IMR-90 (cell line): ENCODE measurements at places on chromosomes 16 and 17. TPM values are rescaled to one million over a fixed set of nuclear protein-coding genes. Genes with fewer than 3 reads are reported as not detected.

GRCh38 chr16:53282975-53283946 is 151.0 kb upstream of the RBL2 start:
- no peaks in the 10 kb centered on the region for H3K27me3 ChIP-seq
- peaks cover 28% of the 10 kb centered on the region for H3K36me3 ChIP-seq
- peak; percentile 49 for DNase-seq
- H3K4me3 ChIP-seq, result no peak overlapping the region
- H3K4me1 ChIP-seq, result no peaks in the 10 kb centered on the region
- no peak overlapping the region for H3K27ac ChIP-seq

GRCh38 chr17:28572259-28573039 is 1.1 kb upstream of the PIGS start:
- DNase-seq, result no peak
- peaks cover 13% of the 10 kb centered on the region; the same call in 1 of the 2 replicates for H3K36me3 ChIP-seq
- no peaks in the 10 kb centered on the region for H3K27me3 ChIP-seq
- peaks cover 6% of the 10 kb centered on the region; the same call in 1 of the 2 replicates for H3K4me1 ChIP-seq
- H3K27ac ChIP-seq, result no peak overlapping the region

DNA sequence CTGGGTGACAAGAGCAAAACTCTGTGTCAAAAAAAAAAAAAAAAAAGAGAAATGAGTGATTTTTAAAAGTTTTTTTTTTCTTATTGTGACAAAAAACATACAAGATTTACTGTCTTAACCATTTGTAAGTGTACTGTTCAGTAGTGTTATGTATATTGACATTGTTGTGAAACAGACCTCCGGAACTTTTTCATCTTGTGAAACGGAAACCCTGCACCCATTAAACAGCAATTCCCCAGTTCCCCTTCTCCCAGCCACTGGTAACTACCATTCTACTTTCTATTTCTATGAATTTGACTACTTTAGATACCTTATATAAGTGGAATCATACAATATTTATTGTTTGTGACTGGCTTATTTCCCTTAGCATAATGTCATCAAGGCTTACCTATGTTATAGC is 18.7 kb downstream of the DUS2 start:
- H3K27ac ChIP-seq, result no peak overlapping the region
- H3K4me3 ChIP-seq, result no peak overlapping the region
- H3K4me1 ChIP-seq, result no peaks in the 10 kb centered on the region
- H3K36me3 ChIP-seq, result peaks cover 11% of the 10 kb centered on the region
- H3K27me3 ChIP-seq, result no peaks in the 10 kb centered on the region
- DNase-seq, result no peak

GRCh38 chr17:13787636-13788035 is 185.9 kb upstream of the HS3ST3A1 start:
- no peaks in the 10 kb centered on the region for H3K36me3 ChIP-seq
- no peak overlapping the region for H3K27ac ChIP-seq
- H3K4me3 ChIP-seq, result no peak overlapping the region
- H3K27me3 ChIP-seq, result peaks cover 2% of the 10 kb centered on the region; the same call in 1 of the 2 replicates
- no peak for DNase-seq

DNA sequence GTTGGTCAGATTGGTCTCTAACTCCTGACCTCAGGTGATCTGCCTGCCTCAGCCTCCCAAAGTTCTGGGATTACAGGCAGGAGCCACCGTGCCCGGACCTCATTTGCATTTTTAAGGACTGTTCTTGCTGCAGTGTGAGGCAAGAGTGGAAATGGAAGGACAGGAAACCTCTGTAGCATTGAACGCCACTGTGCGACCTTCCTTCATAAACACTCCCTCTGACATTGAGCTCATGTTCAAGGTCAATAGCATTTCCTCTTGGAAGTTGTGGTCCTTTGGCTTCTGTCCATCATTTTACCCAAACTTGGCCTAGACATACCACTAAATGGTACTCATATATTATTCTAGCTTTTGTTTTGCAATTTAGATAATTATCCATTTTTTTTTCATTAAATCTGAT is 32.8 kb upstream of the ABCA8 start:
- no peak for DNase-seq
- no peak overlapping the region for H3K4me3 ChIP-seq
- H3K27ac ChIP-seq, result no peak overlapping the region
- no peaks in the 10 kb centered on the region for H3K36me3 ChIP-seq

- H3K36me3 ChIP-seq, result no peaks in the 10 kb centered on the region
- no peak overlapping the region for H3K27ac ChIP-seq
- no peaks in the 10 kb centered on the region for H3K27me3 ChIP-seq
- no peaks in the 10 kb centered on the region for H3K4me1 ChIP-seq
Measured at GRCh38 chr17:51435641-51436091, 175.3 kb downstream of the UTP18 start.

DNA sequence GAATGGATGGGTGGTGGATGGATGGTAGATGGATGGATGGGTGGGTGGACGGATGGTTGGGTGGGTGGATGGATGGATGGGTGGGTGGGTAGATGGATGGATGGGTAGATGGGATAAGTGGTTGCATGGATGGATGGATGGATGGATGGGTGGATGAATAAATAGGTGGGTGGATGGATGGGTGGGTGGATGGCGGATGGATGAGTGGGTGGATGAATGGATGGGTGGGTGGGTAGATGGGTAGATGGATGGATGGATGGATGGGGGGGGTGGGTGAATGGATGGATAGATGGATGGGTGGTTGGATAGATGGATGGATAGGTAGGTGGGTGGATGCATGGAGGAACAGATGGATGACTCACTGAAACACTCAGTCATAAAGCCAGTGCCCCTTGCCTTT is 51.0 kb upstream of the FASN start:
- no peak overlapping the region for H3K4me3 ChIP-seq
- H3K27me3 ChIP-seq, result no peaks in the 10 kb centered on the region
- DNase-seq, result no peak
- 0 out of 2 replicates have a peak, but pooled peaks cover 3% of the 10 kb centered on the region for H3K36me3 ChIP-seq
- H3K27ac ChIP-seq, result no peak overlapping the region
- H3K4me1 ChIP-seq, result no peaks in the 10 kb centered on the region

GRCh38 chr16:72952404-72952803 is 95.5 kb downstream of the ZFHX3 start:
- DNase-seq, result no peak
- H3K27ac ChIP-seq, result 0 out of 2 replicates have a peak overlapping the region, but pooled peaks have one; percentile 6
- H3K27me3 ChIP-seq, result no peaks in the 10 kb centered on the region
- H3K4me1 ChIP-seq, result peaks cover 13% of the 10 kb centered on the region
- no peak overlapping the region for H3K4me3 ChIP-seq

NT5C gene
- 44.6 and 62.1 TPM in 2 replicates for polyA plus RNA-seq

DNA sequence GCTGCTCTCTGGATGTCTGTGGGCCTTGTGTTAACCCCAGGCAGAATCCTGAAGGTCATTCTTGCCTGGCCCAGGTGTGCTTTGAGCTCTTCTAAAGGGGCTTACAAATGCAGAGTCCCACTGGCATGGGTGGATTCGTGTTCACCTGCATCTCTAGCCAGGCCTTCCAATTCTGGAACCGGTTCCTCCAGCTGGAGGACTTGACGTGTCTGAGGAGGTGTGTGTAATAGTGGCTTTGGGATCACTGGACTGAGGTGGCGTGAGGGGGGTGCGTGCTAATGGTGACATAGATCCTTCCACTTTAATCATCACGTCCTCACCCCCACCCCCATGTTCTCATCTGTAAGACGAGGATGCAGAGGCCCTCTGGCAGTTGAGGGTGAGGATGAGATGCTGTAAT is 4.8 kb downstream of the GSE1 start:
- H3K4me1 ChIP-seq, result peaks cover 8% of the 10 kb centered on the region
- H3K27me3 ChIP-seq, result no peaks in the 10 kb centered on the region
- no peaks in the 10 kb centered on the region for H3K36me3 ChIP-seq
- no peak overlapping the region for H3K27ac ChIP-seq
- H3K4me3 ChIP-seq, result no peak overlapping the region
